ENCODE measurements at places on chromosomes 3 and 15. TPM values are rescaled to one million over a fixed set of nuclear protein-coding genes. Genes with fewer than 3 reads are reported as not detected.

ARPP21 gene
- total RNA-seq: not detected

SIAH2 gene
- 15.8 TPM for total RNA-seq

- H3K27me3 ChIP-seq: no peaks in the 10 kb centered on the region
- H3K36me3 ChIP-seq: no peaks in the 10 kb centered on the region
- no peak overlapping the region for H3K4me3 ChIP-seq
- no peak for DNase-seq
- no peak overlapping the region for H3K27ac ChIP-seq
Observed at GRCh38 chr3:149763565-149764195, 11.4 kb upstream of the COMMD2 start.

DNA sequence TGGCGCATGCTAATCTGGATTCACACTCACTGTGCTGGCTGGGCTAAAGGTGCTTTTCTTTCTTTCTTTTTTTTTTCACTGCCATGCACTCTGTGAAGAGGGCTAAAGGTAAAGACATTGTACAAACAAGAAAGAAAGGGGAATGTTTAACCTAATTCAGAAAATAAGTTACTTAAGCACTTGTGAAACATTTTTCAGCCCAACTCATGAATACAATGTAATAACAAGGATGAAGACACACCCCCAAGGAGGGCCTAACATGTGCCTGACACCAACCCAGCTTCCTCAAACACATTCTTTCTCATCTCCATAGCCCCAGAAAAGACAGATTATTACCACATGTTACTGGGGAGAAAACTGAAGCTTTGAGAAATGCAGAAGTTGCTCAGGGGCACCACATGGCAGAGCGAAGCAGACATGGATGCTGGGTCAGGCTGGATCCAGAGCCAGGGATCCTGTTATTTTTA lies 5.7 kb downstream of the STIMATE start:
- no peak for DNase-seq
- no peaks in the 10 kb centered on the region for H3K36me3 ChIP-seq
- H3K4me3 ChIP-seq: no peak overlapping the region

- DNase-seq: no peak
- no peak overlapping the region for H3K4me3 ChIP-seq
- no peaks in the 10 kb centered on the region for H3K36me3 ChIP-seq
- H3K27ac ChIP-seq: no peak overlapping the region
Observed at GRCh38 chr15:47412136-47412535, 305.2 kb upstream of the SEMA6D start.

Data from WTC11 (cell line).